ENCODE measurements at places on chromosomes 6 and 20.

DNA sequence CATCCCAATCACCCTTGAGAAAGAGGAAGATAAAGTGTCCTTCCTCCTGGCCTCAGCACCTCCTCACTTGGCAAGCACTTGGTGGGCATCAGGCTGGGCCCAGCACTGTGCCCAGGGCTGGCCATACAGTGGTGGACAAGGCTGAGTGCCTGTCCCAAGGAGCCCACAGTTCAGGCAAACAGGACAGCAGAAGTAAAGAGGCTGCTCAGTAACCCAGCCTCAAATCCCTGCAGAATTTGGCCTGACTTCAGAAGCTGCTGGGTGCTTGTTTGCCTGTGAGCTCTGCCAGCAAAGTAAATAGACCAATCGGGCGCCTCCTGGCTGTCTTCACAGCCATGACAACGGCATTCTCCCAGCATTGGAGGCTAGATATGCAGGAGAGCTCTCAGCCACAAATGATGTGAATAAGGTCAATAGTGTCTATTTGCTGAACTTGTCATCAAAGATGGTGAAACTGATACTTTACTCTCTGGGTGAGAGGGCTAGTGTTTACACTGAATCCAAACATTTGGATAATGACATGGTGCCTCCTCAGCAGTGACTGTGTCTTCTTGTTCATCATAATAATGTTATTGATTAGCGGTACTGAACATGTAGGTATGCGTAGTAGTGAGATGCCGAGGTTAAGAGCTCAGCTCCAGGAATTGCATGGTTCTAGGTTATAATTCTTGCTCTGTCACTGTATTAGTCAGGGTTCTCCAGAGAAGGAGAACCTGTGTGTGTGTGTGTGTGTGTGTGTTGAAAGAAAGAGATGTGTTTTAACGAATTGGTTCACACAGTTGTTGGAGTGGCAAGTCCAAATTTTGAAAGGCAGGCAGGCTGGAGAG lies 36.9 kb upstream of the FANCE start:
- no peak for DNase-seq

GRCh38 chr6:29676981-29677601 lies 3.9 kb downstream of the ZFP57 start:
- no peak for DNase-seq

- no peak for DNase-seq
Observed at GRCh38 chr20:17643531-17644188, 38.4 kb downstream of the RRBP1 start.

GRCh38 chr6:132893772-132894490 lies 79.6 kb downstream of the RPS12 start:
- DNase-seq = peak; percentile 62

- no peak for DNase-seq
Observed at GRCh38 chr6:39617026-39617425, 108.2 kb downstream of the KIF6 start.

DNA sequence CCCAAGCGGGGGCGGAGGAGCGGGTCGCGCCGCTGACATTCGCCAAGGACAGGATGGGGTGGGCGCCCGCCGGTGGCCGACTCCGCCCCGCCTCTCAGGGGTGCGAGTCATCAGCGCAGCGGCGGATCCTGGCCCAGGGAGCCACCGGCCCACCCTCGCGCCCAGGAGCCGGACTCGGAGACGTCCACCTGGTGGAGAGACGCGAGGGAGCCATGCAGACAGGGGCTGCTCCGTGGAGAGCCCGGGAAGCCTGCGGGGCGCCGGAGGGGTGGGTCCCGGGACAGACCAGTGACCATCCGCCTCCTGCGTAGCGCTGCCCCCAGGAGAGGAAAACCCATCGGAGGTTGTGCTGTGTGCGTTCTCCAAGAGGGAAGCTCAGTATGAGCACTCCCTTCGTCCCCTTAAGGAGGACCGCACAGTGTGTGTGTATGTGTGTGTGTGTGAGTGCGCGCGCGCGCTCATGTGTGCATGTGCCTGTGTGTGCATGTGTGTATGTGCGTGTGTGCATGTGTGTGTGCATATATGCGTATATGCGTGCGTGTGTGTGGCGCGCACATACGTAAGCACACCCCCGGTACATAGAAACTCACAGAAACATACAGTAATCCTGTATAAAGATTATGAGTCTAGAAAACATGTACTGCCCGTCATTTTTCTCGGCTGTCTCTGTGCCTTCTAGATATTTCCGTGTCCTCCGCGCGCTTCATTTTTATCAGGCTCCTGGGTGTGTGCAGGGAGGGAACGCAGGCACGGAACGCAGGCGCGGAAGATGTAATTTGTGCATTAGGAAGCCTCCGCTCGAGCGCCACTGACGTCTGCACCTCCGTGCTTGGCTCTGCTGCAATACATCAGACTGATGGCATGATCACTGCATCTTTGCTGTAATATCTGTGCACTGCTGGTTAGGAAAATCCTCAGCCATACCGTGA lies 158.9 kb downstream of the TBXT start:
- no peak for DNase-seq

DNA sequence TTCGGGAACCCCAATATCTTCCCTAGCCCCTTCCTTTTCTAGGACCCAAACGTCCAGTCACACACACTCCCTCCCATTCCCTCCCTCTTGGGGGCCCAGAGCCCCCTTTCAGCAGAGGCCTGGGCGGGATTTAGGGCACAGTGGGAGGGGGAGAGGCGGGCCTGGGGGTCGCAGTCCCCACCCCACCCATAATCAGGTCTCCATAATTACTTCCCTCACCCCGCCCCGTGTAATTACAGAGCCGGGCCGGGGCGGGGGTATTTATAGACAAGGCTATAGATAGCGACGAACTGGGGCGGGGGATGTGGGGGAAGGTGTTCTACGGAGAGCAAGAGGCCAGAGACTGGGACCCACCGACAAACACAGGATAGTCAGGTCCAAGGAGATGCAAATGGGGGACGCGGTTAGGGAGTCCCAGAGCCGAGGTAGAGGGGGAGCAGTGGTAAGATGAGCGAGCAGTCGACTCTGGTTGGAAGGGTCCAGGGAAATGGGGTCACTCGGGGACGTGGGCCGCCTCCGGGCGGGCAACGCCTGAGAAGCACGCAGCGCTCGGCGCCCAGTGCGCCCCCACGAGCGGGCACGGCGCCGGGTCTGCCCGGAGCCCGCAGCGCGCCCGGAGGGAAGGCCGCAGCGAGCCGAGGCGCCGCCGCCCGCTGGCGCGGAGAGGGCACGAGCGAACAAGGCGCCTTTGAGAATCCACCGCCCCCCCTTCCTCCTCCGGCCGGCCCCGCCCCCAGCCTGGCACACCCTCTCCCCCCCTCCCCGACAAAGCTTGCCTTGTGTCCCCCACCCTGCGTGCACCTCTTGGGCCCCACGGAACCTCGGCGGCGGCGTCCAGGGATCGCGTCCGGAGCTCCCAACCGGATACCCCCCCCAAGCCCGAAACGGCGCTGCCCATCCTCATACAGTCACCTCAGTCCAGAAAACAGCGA lies 670 bp upstream of the COL11A2 start:
- no peak for DNase-seq

DNA sequence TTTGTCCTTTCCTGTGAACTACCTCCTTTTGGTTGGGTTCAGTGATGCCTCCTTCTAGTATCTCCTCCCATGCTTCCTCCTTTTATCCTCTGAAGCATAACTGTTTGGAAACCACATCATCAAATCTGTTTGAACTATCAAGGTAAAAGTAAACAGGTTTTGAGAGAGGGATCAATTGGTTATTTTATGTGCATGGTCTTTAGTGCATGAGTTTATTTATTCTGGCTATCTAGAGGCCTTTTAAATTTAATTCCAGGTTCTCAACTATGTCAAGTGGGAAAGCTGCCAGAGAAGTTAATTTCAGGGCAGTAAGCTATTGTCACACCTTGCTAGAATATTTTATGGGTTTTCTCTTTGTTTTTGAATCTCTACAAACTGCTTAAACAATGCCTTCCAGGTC lies 54.1 kb downstream of the WASF1 start:
- no peak for DNase-seq

DNA sequence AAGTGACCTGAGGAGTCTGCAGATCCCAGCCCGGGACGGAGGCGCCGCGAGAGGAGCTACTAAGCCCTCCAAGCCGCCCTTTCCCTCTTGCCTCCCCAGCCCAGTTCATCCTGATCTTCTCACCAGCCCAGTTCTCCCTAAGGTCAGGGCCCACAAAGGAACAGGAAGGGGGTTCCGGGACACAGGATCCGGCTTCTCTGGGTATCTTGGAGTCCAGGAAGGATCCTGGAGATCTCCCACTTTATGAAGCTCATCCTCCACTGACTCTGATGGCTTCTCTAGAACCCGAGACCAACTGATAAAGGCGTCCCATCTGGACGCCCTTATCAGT lies 36.9 kb upstream of the HLA-C start:
- no peak for DNase-seq

DNA sequence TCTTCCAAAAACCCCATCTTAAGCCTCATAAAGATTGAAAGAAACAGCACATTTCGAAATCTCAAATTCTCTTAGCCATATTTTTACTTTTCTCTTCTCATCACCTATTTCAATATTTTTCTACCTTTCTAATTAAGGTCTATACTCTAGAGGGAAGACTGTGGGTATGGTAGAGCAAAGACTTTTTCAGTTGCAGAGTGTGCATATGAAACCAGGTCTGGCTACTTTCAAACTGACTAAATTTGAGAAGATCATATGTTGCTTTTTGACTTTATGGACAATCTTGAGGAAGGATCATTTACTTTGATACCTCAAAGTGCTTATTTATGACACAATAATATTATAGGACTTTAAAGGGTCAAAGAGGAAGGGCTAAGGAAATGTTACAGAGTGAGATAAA lies 20.7 kb downstream of the FILIP1 start:
- no peak for DNase-seq

DNA sequence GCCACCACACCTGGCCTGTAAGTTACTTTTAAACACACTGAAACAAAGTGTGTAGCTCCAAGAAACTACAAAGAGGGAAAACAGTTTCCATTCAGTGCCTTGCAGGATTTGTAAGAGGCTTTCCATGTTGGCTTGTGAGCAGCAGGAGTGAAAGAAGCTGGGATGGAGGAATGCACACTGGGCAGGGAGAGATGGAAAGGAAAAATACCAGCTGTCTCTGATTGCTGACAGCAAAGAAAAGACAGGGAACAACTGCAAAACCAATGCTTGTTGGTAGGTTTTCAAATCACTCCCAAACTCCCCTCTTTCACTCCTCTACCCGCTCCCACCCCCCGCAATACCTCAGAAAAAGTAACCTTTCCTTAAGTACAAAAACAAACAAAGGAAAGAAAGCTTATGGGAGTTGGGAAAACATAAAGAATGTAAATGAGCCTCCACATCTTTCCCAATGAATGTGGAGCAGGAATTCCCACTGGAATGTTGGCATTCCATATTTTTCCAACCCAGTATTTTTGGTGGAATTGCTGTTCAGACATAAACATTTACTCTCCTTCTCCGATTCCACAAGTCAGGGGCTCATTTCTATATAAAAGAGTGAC lies 166.1 kb downstream of the THBS2 start:
- no peak for DNase-seq

DNA sequence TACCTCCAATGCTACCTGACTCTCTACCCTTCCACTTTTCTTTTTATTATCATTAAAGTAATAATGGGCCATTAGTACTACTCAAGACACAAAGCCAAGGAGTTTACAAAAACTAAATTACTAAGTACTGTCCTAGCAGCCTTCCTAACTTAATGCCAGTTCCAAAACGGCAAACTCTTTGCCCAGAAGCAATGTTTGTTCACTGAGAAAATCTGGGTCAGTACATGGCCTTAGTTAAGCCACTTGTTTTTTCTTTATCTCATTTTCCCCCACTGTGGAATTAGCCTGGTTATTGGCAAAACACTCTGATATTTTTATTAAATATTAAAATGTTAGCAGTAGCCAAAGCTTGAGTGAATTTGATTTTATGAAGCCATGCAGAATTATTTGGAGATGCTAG lies 242.4 kb downstream of the KCNQ5 start:
- no peak for DNase-seq

- no peak for DNase-seq
Observed at GRCh38 chr6:142744836-142745235, 200.1 kb downstream of the HIVEP2 start.

GRCh38 chr20:26169506-26169905 lies 472.9 kb upstream of the ZNF337 start:
- no peak for DNase-seq

- DNase-seq = no peak
Observed at GRCh38 chr6:8082954-8083858, 19.0 kb upstream of the BLOC1S5 start.

- no peak for DNase-seq
Observed at GRCh38 chr6:149111556-149112115, 205.9 kb upstream of the TAB2 start.

- no peak for DNase-seq
Observed at GRCh38 chr6:79526897-79527296, 10.3 kb downstream of the LCA5 start.

GRCh38 chr6:4358414-4359107 lies 223.2 kb upstream of the ECI2 start:
- DNase-seq = no peak

DNA sequence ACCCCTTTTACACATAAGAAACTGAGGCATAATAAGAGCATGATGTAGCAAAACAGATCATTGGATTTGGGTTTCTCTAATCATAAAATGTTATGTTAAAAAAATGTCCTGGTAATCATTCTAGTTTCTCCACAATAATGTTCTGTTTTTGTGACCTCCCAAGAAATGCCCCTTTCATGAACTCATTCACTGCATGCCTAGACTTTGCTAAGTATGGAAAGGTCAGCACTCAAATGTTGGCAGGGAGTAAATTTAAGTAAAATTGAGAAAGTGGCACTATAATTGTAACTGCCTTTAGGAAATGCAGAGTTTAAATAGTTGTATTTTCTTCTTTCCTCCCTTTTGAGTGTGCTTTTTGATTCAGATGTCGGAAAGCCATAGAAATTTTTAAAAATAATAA lies 48.5 kb upstream of the ID4 start:
- DNase-seq = no peak

DNA sequence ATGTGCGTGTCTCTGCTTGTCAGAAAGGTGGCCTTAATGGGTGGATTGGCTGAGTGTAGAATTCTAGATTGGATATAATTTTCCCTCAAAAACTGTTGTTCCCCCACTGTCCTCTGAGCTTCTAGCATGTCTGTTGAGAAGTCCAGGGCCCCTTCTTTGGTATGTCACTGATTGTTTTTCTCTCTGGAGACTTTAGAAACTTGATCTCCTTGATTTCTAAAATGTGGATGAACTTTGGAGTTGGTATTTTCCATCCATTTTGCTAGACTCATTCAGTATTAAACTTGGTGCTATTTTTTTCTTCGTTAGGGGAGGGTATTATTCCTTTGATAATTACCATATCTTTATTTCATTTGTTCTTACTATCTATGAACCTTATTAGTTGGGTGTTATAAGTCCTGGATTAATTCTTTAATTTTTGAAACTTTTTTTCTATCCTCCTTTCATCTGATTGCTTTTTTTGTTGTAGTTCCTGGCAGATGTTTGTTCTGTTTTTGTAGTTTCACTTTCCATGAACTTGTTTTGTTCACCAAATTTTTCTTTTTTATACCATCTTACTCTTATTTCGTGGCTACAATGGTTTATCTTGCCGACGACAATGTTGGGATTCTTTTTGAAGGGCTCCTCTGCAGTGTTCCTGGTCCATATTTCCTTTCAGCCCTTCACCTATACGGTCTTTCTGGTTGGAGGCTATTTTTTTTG lies 68.4 kb downstream of the ARID1B start:
- DNase-seq = no peak

GRCh38 chr6:133937909-133938308 lies 15.1 kb upstream of the TBPL1 start:
- DNase-seq = no peak
